ENCODE measurements at places on chromosomes 6 and 20.
A peak's percentile ranks its signal among the peaks of the same experiment; 100 is the strongest.

GRCh38 chr6:100986921-100987320, 105.8 kb upstream of the ASCC3 start:
- DNase-seq = peak; percentile 39

GRCh38 chr20:36629719-36630681, 16.0 kb downstream of the SLA2 start:
- no peak for DNase-seq

- DNase-seq = peak; percentile 23
Observed at GRCh38 chr20:2688041-2688591, 4.5 kb upstream of the EBF4 start.

GRCh38 chr6:42378125-42378524, 73.6 kb downstream of the TRERF1 start:
- DNase-seq = no peak

GRCh38 chr6:149450679-149451375, 34.0 kb downstream of the ZC3H12D start:
- no peak for DNase-seq

GRCh38 chr6:117829594-117830319, 77.3 kb upstream of the SLC35F1 start:
- peak; percentile 33 for DNase-seq

GRCh38 chr20:54244113-54244512, 36.2 kb downstream of the PFDN4 start:
- DNase-seq = no peak

GRCh38 chr20:58869662-58870227, 17.2 kb downstream of the GNAS start:
- no peak for DNase-seq

- peak; percentile 66 for DNase-seq
Observed at GRCh38 chr6:12890171-12890790, 173.7 kb downstream of the PHACTR1 start.

GRCh38 chr6:121959501-121959900, 440.0 kb upstream of the HSF2 start:
- no peak for DNase-seq

GRCh38 chr6:36769676-36770499, 69.4 kb downstream of the CPNE5 start:
- no peak for DNase-seq

DNA sequence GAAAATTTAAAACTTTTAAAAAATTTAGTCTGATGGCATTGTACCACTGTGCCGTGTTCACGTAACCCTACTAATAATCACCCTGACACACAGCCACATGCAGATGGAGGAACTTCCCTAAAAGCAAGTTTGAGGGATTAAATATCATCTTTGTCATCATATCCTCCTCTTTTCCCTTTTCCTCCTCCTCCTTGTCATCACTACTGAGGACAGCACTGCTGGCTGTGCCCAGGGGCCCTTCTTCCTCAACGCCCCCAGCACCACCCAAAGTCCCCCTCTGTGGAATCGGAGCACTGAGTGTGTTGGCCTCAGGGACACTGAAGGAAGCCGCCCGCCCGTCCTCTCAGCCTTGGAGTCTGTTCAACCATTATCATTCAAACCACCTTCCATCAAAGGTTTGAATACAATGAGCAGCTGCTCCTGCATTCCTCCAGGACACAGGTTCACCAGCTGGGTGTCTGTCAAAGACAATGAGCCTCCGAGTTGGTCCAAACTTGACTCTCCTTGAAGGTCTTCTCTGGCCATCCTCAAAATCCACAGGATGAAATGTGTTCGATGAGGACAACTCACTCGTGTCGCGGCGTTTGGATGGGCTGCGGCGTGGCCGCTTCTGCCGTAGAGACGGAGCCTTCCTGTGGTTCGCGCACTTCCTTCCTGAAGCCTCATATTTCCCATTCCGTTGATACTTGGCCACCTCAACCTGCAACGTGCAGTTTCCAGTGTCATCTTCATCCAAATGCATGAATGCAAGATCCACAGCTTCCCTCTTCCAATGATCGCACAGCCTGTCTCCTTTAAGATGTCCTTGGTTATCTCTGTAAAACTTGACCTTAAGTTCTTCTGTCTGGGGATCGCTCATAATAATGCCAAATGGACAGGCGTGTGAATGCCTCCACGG, 23.3 kb downstream of the NQO2 start:
- DNase-seq = peak; percentile 60

DNA sequence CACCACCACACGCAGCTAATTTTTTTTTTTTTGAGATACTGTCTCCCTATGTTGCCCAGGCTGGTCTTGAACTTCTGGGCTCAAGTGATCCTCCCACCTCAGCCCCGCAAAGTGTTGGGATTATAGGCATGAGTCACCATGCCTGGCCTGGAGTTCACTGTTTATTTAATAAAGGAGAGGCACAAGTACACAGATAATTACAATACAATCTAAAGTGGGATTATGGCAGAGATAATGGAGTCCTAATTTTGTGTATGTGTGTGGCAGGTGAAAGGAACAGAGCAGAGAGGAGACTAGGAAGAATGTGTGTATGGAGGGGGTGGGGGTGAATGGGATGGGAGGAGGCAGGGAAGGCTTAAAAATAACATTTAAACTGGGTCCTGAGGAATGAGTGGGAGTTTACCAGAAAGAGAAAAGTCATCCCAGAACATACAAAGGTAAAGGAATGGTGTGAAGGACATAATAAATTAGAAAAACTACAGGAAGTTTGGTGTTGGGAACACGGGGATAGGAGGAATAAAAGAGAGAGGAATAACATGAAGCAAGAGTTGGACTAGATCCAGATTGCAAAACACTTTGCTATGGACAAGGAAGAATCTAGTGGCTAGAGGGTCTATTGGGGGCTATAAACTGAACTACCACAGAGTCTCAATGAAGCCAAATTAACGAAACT, 4.4 kb downstream of the NCOA5 start:
- DNase-seq = peak; percentile 87

- DNase-seq = peak; percentile 12
Observed at GRCh38 chr6:55543633-55544309, 35.2 kb downstream of the HMGCLL1 start.

- DNase-seq = peak; percentile 65
Observed at GRCh38 chr6:112253841-112254816, at the start of gene LAMA4. Gene LAMA4 (minus strand): TSS chr6:112254567. CDS start chr6:112254150, 417 bp downstream.

- no peak for DNase-seq
Observed at GRCh38 chr6:111339294-111339693, 143.7 kb downstream of the REV3L start.

GRCh38 chr6:123812621-123813020, 9.0 kb downstream of the NKAIN2 start:
- DNase-seq = no peak

- peak; percentile 71 for DNase-seq
Observed at GRCh38 chr6:132937466-132937906, 123.1 kb downstream of the RPS12 start.

GRCh38 chr6:133205304-133205703, 35.9 kb upstream of the EYA4 start:
- DNase-seq = no peak

DNA sequence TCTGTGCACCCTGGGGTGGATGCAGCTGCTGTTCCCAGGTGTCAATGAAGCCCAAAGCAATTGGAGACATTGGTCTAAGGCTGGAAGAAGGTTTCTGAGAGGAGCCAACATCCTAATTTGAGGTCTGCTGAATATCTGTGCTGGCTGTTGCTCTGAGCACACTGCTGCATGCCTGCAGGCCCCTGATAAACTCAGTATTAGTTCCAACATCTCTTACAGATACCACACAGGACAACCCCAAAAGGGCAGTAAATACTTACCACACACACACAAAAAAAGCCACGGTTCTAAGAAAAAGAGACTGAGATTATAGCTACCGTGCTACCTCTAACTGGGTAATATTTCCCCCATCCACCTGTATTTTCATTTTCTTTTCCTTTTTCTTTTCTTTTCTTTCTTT, 164.3 kb upstream of the SOX4 start:
- DNase-seq = no peak

GRCh38 chr6:122322824-122323223, 76.6 kb upstream of the HSF2 start:
- DNase-seq = no peak

DNA sequence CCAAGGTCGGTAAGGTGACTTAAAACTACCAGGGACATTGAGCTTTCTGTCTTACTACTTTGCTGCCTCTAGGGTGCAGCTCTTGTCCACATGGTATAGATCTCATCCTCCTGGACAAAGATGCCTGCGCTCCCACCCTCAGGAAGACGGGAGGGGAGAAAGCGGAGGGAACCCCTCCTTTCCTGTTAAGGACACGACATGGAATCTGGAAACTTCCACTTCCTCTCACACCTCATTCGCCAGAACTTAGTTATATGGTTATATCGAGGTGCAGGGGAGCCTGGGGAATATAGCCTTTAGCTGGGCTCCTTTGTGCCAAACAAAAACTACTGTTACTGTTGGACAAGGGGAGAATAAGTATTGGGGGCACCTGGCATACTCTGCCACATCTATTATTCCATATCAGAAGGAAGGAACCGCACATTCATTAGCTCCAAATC, 224.3 kb upstream of the TSHZ2 start:
- peak; percentile 5 for DNase-seq

DNA sequence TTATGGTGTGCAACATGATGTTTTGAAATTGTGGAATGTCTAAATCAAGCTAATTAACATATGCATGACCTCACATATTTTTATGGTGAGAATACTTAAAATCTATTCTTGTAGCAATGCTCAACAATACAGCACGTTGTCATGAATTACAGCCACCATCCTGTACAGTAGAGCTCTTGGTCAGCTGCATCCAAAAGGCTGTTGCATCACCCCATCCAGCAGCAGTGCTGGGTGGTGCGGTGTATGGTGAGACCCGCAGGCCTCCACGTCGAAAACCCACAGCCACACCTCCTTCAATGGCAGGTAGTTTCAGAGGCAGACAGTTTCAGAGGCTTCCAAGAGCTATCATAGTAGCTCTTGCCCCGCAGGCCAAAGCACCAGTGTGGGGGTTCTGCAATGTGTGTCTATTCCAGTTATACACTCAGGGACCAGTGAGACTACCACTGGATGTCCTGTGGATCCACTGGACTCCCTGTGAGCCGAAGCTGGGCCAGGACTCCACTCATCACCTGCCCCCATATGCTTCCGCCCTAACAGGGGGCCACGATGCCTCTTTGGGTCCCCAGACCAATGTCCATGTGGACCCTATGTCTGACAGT, 23.4 kb downstream of the PACSIN1 start:
- DNase-seq = no peak

GRCh38 chr6:1311400-1312202, at the start of gene FOXQ1:
Gene FOXQ1 (plus strand): TSS chr6:1312098. CDS start chr6:1312705, 607 bp downstream.
- DNase-seq = no peak

DNA sequence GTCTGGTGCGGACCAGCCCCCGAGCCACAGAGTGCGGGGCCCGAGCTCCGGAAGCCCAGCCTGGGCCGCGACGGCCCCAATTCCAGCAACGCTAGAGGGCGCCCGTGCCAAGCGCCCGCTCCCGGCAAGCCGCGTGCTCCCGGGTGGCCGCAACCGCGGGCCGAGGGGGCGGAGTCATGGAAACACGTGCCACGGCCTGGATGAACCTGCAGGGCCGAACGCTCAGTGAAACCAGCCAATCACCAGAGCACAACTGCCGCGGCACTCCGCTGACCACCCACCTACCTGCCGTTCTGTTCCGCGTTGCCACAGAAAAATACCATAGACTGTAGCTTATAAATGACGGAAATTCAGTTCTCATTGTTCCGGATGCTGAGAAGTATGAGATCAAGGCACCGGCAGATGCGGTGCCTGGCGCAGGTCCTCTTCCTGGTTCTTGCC, 85.7 kb upstream of the FOXC1 start:
- no peak for DNase-seq

DNA sequence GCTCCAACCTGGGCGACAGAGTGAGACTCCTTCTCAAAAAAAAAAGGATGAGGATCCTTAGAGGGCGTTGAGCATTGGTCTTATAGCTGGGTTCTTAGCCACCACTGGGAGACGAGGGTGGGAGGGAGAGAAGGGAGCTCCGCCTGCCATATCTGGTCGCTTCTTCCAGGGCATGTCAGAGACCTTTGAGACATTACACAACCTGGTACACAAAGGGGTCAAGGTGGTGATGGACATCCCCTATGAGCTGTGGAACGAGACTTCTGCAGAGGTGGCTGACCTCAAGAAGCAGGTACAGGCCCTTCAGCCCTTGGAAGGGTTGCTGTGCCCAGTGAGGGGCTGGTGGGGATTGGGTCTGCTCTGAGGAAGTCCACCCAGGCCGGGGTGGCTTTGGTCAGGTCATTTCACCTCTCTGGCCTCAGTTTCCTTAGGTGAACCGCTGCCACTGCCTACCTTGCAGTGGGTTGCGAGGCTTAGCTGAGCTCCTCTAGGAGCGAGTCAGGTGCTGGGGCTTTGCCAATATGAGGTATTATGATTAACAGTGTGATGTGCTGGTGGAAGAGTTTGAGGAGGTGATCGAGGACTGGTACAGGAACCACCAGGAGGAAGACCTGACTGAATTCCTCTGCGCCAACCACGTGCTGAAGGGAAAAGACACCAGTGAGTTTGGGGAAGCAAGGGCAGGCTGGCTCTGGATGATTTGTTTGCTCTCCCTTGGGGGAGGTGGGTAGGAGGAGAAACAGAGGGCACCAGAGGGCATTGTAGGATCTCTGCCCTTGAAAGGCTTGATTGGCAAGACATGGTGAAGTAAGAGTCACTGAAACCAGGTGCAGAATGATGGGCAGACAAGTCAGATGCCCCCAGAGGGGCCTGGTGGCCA, 8.5 kb downstream of the CNPY3 start:
- no peak for DNase-seq

DNA sequence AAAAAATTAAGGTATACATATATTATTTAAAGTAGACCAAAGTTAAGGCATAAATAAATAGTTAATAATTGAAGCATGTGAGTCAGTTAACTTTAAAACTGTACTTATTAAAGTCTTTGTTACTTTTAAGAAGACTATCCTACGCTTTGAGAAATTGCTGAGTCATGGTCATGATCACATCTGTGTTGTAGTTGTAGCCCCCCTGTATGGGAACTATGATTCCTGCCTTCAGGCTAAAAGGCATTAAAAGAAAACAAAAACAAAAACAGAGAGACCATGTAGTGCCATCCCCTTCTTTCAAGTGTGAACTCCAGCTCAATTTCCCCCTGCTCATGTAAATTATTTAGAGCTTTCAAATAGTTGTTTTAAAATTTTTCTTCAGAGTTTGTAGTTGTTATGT, 123.4 kb downstream of the FLRT3 start:
- DNase-seq = no peak

GRCh38 chr6:150410906-150411305, 42.1 kb downstream of the IYD start:
- no peak for DNase-seq

- DNase-seq = no peak
Observed at GRCh38 chr6:167966540-167966905, 30.9 kb upstream of the KIF25 start.

DNA sequence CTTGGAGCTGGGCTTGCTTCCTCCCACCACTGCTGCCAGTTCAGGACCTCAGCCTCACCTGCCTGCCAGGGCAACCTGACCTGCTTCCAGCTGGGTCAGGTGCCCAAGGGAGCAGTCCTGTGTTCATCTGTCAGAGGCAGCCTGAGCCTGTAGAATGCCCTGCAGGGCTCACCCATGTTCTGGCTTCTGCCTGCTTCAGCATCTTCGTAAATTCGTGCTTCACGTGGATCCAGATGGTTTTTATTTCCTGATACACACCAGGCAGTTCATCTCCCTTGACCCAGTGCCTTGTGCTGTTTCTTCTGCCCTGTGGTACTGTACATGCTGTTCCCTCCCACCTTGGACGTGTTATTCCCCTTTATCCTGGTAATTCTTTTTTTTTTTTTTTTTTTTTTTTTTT, 50.2 kb downstream of the ARID1B start:
- DNase-seq = no peak
